IPS DF 6.9 (cell line): ENCODE measurements at places on chromosomes 7 and 10.

DNA sequence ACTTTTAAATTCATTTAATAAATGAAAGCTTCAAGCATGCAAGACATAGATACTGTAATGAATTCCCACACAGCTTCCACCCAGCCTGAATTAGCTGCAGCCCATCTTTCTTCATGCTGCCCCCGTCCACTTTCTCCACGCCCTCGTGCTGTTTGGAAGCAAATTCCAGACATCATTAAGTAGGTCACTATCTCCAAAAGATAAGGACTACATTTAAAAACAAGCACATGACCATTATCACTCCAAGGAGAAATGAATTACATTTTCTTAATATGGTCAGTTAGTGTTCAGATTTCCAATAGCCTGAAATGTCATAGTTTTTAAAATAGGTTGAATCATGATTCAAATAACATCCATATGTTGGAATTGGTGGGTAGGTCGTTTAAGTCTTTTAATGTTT is 24.3 kb downstream of the LMTK2 start:
- DNase-seq, result no peak

DNA sequence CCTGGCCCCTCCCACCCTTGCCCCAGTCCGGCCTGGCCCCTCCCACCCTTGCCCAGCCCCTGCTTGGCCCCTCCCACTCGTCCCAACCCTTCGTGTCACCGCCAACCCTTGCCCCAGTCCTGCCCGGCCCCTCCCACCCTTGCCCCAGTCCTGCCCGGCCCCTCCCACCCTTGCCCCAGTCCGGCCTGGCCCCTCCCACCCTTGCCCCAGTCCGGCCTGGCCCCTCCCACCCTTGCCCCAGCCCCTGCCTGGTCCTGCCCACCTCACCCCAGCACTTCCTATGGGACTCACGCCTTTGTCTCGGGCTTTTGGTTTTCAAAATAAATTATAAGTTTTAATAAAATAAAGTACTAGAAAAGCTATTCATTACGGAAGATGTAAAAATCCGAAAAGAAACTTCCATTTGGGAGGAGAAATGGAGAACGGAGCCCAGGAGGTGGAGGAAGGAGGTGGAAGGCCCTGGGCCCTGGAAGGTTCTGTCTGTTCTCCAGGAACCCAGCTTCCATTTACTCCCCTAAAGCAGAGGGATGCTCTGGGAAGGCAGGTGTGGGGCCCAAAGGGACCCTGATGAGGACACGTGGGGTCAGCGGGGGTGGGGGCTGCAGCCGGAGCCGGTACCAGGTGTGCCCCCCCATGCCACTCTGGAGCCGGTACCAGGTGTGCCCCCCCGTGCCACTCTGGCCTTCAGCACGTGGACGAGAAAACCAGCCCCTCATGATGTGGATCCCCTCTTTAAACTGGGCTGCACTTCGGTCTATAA is 52.2 kb downstream of the PWWP2B start:
- no peak for DNase-seq

DNA sequence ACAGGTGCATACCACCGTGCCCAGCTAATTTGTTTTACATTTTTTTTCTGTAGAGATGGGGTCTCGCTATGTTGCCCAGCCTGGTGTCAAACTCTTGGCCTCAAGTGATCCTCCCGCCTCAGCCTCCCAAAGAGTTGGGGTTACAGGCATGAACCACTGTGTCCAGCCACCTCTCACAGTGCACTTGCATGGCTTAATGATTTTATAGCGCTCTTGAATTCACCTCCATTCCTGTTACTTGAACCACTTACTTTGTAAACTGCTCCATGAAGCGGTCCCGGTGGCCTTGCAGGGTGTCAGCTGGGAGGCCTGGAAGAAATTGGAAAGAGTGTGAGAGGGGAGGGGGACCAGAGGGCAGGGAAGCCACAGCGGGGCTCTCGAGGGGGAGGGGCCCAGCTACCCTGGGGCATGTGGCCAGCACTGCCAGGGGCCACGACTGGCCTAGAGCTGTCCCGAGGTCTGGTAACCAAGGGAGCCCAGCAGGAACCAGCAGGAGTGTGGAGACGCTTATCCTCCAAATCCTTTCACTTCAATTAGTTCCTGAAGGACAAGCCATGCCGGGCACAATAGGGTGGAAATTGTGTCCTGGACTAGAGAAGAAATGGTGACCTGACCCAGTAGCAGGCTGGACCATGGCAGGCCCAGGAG is 76.0 kb downstream of the SPDYE5 start:
- DNase-seq, result no peak

- no peak for DNase-seq
Observed at GRCh38 chr7:151626422-151627115, 106.9 kb upstream of the RHEB start.

DNA sequence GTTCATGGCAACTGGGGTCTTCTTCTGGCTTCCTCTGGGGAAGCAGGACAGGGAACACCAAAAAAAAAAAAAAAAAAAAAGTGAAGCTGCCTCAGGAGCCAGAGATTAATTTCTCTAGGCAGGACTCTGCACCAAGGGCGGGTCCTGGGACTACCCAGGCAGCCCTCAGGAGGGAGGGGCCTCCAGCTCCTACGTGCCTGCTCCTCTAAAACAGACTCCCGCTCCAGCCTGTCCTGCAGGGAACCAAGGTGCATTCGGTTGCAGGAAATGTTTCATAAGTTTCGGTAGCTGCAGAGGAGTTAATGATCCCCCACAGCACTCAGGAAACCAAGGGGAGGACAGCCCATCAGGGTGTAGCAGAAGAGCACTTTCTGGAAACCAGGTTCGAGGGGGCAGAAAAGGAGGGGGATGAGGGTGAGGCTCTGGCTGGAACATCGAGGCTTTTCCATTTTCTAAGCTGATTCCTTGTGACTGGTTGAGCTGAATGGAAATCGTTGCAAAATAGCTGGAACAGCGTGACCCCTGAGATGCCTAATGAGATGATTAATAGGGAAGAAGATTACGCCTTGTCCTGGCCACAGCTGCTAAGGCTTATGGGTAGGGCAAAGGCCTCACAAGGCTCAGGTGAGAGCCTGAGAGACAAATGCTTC is 84.2 kb downstream of the STRA8 start:
- DNase-seq, result no peak

DNA sequence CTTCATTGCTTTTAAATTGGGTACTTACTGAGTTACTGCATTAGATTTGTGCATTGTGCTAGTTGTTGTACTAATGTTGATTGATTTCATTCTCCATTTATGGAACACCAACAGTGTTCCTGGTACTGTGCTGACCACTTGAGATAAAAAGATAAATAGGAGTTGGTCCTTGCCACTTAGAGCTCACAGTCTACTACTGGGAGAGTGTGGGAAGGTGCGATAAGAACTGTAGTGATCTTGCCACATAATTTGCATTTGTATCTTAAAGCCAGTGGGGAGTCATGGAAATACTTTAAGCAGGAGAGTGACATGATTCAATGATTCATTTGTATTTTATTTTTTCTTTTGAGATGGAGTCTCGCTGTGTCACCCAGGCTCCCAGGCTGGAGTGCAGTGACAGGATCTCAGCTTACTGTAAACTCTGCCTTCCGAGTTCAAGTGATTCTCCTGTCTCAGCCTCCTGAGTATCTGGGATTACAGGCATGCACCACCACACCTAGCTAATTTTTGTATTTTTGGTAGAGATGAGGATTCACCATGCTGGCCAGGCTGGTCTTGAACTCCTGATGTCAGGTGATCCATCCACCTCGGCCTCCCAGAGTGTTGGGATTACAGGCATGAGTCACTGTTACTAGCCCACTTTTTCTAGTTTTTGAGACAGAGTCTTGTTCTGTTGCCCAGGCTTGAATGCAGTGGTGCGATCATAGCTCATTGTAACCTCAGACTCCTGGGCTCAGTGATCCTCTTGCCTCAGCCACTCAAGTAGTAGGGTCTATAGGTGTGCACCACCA is 51.2 kb upstream of the TMEM248 start:
- DNase-seq, result no peak

DNA sequence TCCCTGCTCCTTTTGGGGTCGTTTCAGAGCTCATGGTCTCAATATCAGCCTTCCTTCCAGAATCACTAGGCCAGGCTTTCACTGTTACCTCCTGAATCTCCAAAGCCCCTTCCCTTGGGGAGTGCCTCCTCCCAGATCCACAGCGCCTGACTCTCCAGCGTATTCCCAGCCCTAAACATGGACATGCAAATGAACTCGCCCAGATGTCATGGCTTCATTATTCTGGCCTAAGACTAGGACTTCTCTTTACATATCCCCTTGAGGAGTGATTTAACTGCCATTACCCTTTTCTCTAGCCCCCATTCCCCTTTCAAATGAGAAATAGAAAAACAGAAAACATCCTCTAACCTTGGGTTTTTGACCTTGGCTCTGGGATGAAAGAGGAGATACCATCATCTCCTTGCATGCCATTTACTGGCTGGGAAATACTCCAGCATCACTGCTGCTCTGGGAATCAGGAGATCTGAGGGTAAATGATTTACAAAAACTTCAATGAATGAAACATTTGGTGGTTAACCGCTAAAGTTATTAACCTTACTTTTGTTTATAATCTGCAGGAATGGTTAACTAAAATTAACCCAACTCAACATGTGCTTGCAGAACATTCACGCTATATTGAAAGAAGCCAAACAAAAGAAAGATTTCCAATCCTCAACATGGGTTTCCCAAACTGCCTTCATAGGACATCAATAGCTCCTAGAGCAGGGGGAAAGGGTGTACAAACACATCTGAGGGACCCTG is 37.0 kb downstream of the FAM171A1 start:
- no peak for DNase-seq

DNA sequence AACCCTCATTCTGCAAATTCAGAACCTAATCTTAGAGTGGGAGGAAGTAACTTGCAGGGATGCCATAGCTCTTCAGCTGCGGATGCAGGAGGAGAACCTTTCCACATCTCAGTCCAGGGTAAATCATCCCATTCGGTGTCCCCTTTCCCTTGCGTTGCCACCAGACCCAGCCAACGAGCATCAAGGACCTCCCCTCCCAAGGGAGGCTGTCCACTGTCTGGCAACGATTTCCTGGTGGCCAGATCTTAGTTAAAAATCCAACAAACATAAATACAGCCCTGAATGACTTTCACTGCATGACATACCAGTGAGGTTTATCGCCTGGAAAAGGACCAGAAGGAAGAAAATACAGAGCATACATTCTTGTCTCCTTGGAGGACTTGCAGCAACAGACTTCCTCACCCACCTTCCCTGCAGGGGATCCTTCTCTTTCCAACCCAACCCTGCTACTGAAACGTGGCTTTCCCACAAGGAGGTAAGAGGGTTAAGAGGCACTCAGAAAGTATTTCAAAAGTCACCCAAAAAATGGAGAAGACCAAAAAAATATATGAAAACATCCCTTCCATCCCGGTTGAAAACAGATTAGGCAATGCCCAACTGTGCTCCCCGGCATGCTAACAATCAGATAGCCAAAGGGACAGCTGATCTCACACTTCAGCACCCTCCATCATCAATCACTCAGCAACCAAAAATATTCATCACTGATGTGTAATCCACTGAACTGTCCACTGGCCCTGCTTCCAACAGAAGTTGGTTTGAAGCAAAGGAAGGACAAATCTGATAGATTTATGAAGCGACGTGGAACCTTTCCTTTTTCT is 206.6 kb downstream of the TNS3 start:
- no peak for DNase-seq

DNA sequence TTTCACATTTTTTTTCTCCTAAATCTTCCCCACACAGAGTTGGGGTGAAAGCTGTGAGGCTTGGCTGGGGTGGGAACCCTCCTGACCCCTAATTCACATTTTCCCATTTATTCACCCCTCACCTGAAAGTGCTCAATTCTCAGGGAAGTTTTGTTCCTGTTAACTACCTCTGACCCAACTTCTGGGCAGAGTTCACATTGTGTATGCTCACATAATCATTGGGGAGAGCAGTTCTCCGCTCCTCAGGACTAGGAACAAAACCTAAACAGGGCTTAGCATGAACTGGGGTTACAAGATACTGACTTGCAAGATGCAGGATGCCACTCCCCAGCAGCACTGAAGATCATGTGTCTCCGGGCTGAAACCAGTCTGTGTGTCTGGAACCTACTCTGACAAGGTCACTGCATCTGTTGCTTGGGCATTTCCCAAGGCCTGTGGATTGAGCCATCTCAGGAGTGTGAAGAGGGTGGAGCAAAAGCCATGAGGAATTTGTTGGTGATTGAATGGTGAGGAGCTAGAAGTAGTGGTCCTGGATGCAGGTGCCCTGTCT is 258.1 kb upstream of the IGFBP3 start:
- no peak for DNase-seq

GRCh38 chr10:13890233-13891127 is 303.7 kb downstream of the PRPF18 start:
- DNase-seq, result no peak

- DNase-seq, result peak; percentile 58
Observed at GRCh38 chr7:28685644-28686417, 272.3 kb downstream of the TRIL start.

- no peak for DNase-seq
Observed at GRCh38 chr7:86600506-86601290, 43.0 kb upstream of the GRM3 start.

- DNase-seq, result no peak
Observed at GRCh38 chr7:44811093-44811492, 14.6 kb downstream of the PPIA start.
